ENCODE measurements at places on chromosomes 7 and 10. TPM values are rescaled to one million over a fixed set of nuclear protein-coding genes. Genes with fewer than 3 reads are reported as not detected.

Gene VGF
- 0.49 TPM for polyA plus RNA-seq

Gene NAMPT
- polyA plus RNA-seq, result 96.3 TPM

Gene OGA
- 34.0 TPM for polyA plus RNA-seq

Gene KLLN
- polyA plus RNA-seq, result 1.3 TPM

Gene GLI3
- not detected for polyA plus RNA-seq

Gene SPAM1
- polyA plus RNA-seq, result 0.45 TPM

Gene SPDYE6
- polyA plus RNA-seq, result 3.3 TPM
